ENCODE measurements at places on chromosomes 2 and 18. TPM values are rescaled to one million over a fixed set of nuclear protein-coding genes. Genes with fewer than 3 reads are reported as not detected.
A peak's percentile ranks its signal among the peaks of the same experiment; 100 is the strongest.

- DNase-seq: no peak
- no peak overlapping the region for H3K27ac ChIP-seq
- H3K4me1 ChIP-seq: no peaks in the 10 kb centered on the region
Measured at GRCh38 chr2:172423160-172423559, 4.2 kb upstream of the ITGA6 start.

DNA sequence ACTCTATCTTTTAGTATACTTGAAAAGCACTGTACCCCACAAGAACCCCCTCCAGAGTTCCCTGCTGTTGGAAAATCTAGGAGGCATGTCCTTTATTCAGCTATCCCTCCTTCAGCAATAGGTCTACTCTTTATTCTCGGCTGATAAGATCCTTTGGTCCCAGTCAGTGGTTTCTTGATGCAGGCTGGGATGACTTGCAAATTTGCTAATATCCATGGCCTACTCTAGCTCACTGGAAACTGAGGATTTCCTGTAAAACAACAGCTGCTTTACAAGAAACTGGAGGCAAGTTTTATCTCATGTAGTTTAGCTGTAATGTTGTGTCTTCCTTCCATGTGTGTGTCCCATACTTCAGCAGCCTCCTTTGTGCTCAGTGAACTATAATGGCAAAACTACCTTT, 183.9 kb upstream of the SCN7A start:
- H3K36me3 ChIP-seq: no peaks in the 10 kb centered on the region
- DNase-seq: no peak
- H3K27me3 ChIP-seq: no peaks in the 10 kb centered on the region
- no peaks in the 10 kb centered on the region for H3K4me1 ChIP-seq

MAIP1 gene
- total RNA-seq: 28.5 TPM

GRCh38 chr18:62287781-62288664, 37.1 kb upstream of the TNFRSF11A start:
- no peak overlapping the region for H3K4me3 ChIP-seq
- DNase-seq: no peak
- H3K36me3 ChIP-seq: no peaks in the 10 kb centered on the region
- no peaks in the 10 kb centered on the region for H3K27me3 ChIP-seq
- no peak overlapping the region for H3K27ac ChIP-seq

DNA sequence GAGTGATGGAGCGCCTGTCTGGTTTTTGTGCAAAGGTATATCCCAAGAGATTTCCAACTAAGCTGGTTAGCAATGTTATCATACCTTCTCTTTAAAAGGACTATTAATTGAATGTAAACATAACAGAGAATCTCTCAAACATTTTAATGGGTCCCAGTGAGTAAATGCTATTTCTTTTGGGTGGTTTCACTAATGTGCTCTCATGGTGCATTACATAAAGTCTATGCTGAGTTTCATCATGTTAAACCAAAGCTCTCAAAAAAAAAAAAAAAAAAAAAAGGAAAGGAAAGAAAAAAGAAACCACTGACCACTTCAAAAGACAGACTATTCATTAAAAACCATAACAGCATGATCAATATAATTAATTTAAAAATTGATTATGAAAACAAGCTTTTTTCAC, 119.1 kb upstream of the SCN1A start:
- H3K27ac ChIP-seq: no peak overlapping the region
- H3K27me3 ChIP-seq: no peaks in the 10 kb centered on the region
- no peak for DNase-seq
- H3K4me1 ChIP-seq: no peaks in the 10 kb centered on the region

GRCh38 chr2:79389481-79389880, 123.4 kb upstream of the CTNNA2 start:
- H3K36me3 ChIP-seq: no peaks in the 10 kb centered on the region
- H3K27ac ChIP-seq: no peak overlapping the region
- H3K27me3 ChIP-seq: no peaks in the 10 kb centered on the region
- peaks cover 7% of the 10 kb centered on the region for H3K4me1 ChIP-seq

WNT10A gene
- total RNA-seq: not detected

DNA sequence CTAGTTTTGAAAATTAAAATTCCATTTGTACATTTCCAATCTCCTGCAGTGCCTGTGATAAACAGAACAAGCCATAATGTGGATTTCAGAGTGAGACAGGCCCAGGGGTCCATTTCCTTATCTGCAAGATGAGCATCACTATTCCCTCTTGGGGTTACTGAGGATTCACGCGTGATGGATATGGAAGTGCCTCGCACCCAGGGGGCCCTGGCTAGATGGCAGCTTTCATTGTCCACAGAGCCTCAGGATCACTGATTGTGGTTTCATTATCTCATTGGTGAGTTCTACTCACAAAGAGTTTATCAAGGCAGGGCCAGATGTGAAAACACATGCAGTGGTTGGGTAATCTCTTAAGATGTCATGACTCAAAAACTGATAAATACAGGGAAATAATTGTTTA, 11.6 kb downstream of the CNGA3 start:
- H3K27ac ChIP-seq: no peak overlapping the region
- peak; percentile 16 for DNase-seq
- H3K27me3 ChIP-seq: peaks cover 1% of the 10 kb centered on the region
- H3K36me3 ChIP-seq: no peaks in the 10 kb centered on the region
- H3K4me1 ChIP-seq: no peaks in the 10 kb centered on the region

DNA sequence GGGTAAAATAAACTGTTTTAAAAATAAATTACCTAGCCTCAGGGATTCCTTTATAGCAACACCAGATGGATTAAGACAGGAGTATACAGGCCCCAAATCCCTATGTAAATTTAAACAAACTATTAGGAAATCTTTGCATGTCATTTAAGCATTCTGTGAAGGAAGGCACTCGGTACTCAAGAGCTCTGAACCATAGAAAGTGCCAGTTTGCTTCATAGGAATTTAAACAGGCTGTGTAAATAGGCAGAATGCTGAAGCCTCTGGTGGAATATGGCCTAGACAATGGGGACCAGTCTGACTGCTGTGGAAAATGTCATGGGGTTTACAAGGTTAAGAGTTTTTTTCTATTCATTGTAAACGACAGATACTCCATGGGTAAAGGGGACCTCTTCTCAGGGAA, 377.4 kb downstream of the DLGAP1 start:
- H3K27me3 ChIP-seq: no peaks in the 10 kb centered on the region
- no peaks in the 10 kb centered on the region for H3K4me1 ChIP-seq

SPHKAP gene
- total RNA-seq: not detected
